GM23338 (cell line): ENCODE measurements at places on chromosomes 5 and 9. TPM values are rescaled to one million over a fixed set of nuclear protein-coding genes. Genes with fewer than 3 reads are reported as not detected.
A peak's percentile ranks its signal among the peaks of the same experiment; 100 is the strongest.

The FAM53C gene
- 45.0 and 49.9 TPM in 2 replicates for total RNA-seq

DNA sequence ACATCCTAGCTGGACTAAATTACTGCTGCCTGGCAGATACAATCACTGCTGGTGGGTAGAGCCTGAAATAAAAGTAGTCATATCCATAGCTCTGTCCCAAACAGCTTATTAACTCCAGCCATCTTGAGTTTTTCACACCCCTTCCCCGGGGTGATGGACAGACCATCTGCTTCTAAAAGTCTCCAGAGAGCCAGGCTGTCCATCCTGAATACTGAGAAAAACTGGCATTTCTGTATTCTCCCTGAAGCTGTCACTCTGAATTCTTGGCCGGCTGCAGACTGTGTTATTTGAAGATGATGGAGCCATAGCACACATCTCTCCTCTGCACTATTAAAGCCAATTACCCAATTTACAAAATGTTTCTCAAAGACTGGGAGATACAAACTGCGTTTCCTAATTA is 118.6 kb downstream of the GABBR2 start:
- no peaks in the 10 kb centered on the region for H3K36me3 ChIP-seq
- no peaks in the 10 kb centered on the region for H3K4me1 ChIP-seq
- no peak overlapping the region for H3K4me3 ChIP-seq
- no peak overlapping the region for H3K27ac ChIP-seq
- no peaks in the 10 kb centered on the region for H3K27me3 ChIP-seq
- DNase-seq, result no peak

DNA sequence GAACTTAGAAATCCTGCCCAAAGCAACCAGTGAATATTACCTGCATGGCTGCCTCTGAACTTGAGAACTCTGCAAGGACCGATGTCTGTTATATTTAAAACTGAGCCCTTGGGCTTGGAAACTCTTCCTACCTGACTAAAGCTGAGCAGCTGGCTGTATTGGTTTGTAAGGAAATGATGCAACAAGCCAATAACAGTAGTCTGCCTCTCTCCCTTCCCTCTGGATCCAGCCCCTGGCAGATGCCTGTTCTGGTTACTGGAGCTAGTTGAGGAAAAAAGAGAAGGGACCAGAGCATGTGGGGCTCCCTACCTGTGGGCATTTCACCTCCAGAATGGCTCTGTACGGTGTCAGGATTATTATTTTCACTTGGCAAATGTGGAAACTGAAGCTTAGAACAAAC is 34.7 kb downstream of the SH3RF2 start:
- no peak overlapping the region for H3K27ac ChIP-seq
- H3K4me1 ChIP-seq, result no peaks in the 10 kb centered on the region
- DNase-seq, result no peak

GRCh38 chr9:97479496-97480159 is 21.8 kb upstream of the TMOD1 start:
- H3K27ac ChIP-seq, result no peak overlapping the region
- no peaks in the 10 kb centered on the region for H3K36me3 ChIP-seq
- no peaks in the 10 kb centered on the region for H3K4me1 ChIP-seq

DNA sequence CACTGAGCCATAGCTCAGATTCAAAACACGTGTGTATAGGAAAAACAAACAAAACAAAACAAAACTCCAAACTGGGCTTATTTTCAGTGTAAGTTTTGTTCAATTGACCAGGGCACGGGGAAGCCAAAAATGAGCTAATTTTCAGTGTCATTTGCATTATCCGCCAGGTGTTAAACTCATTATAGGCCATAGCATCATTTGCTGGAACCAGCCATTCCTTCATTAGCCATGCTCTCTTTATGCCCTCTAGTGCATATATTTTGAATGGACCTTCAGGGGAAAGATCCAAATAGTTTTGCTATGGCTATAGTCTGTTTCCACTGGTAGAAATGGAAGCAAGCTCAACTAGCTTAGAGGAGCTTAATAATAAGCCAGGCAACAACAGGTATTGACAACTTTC is 1205.2 kb upstream of the DMAC1 start:
- no peak overlapping the region for H3K27ac ChIP-seq
- no peaks in the 10 kb centered on the region for H3K4me1 ChIP-seq
- no peaks in the 10 kb centered on the region for H3K27me3 ChIP-seq
- no peak overlapping the region for H3K4me3 ChIP-seq
- peak; percentile 50 for DNase-seq

DNA sequence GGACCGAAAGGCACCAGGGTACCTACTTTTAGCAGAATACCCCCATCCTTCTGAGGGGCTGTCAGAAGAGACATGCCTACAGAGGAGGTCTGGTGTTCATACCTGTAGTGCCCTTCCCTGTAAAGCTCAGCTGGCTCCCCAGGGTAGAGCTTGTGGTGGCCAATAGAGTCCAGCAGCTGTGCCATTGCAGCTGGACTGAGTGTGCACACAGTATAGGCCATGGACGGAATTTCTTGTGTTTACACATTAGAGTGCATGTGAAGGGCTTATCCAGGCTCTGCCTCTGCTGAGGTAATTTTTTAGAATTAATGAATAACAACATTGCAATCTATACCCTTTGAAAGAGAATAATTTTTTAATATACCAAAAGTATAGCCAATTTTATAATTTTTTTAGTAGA is 191.0 kb downstream of the ZSWIM6 start:
- no peaks in the 10 kb centered on the region for H3K36me3 ChIP-seq
- H3K27me3 ChIP-seq, result no peaks in the 10 kb centered on the region
- no peak overlapping the region for H3K4me3 ChIP-seq
- H3K4me1 ChIP-seq, result no peaks in the 10 kb centered on the region; the same call in 1 of the 2 replicates
- no peak overlapping the region for H3K27ac ChIP-seq
- DNase-seq, result no peak

DNA sequence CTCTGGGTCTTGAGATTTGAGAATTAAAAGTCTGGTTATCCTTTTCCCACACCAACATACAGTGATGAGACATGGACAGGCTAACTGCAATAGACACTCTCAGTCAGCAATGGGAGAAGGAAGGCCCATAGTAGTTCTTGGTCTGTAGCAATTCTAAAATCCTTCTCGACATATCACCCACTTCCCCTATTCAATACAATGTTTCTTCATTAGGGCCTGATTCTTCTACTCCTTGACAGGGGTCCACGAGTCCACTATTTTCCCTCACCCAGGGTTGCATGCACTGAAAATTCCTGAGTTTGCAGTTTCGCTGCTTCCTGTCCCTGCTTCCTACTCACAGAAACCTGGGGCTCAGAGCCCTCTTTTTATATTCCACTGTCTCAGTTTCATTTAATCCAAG is 402.8 kb downstream of the MAT2B start:
- H3K36me3 ChIP-seq, result no peaks in the 10 kb centered on the region
- H3K27ac ChIP-seq, result no peak overlapping the region
- no peaks in the 10 kb centered on the region for H3K4me1 ChIP-seq
- H3K27me3 ChIP-seq, result no peaks in the 10 kb centered on the region
- H3K4me3 ChIP-seq, result no peak overlapping the region

DNA sequence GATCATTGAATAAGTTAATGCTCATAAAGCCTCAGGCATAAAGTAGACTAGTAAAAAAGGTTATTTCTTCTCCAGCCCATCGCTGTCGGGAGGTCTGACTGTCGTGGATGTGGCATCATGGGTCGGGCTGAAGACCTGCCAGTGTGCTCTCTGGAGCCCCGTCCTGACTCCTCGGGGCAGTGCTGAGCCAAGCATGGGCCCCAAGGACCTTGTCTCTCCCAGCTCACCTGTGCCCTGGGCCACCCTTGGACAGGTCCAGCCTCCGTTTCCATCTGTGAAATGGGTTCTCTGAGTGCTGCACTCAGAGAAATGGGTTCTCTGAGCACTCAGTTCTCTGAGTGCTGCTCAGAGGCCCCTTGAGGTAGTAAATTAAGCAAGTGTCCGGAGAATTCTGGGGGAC is 269.0 kb downstream of the GADD45G start:
- H3K4me3 ChIP-seq, result no peak overlapping the region
- no peak for DNase-seq
- H3K27me3 ChIP-seq, result no peaks in the 10 kb centered on the region
- no peaks in the 10 kb centered on the region for H3K4me1 ChIP-seq
- no peaks in the 10 kb centered on the region for H3K36me3 ChIP-seq

GRCh38 chr9:17832812-17833211 is 253.9 kb downstream of the SH3GL2 start:
- H3K27ac ChIP-seq, result no peak overlapping the region
- no peaks in the 10 kb centered on the region for H3K27me3 ChIP-seq
- no peak overlapping the region for H3K4me3 ChIP-seq
- no peaks in the 10 kb centered on the region; the same call in 1 of the 2 replicates for H3K4me1 ChIP-seq
